ENCODE measurements at places on chromosomes 5 and 9.

DNA sequence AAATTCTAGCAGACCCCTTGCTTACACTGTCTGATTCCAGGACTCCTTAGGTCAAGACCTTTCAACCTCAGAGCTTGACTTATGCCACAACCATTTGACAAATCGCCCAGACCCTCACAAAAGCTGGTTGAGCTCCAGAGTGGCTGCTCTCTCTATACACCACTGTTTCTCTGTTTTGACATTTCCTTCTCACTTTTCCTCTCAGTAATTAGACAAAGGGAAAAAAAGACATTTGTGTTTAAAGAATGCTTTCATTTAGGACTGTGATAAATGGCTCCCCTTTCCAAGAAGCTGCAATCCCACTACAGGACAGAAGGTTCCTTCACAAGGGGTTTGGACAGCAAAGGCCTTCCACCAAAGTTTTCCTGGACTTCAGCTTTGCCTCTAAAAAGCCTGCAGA, 601.3 kb downstream of the NR2F1-AS1 start:
- no peak for DNase-seq

- DNase-seq: no peak
Observed at GRCh38 chr9:75930190-75930589, 39.7 kb downstream of the PCSK5 start.

GRCh38 chr9:92432350-92432749, 8.1 kb upstream of the OMD start:
- DNase-seq: no peak

DNA sequence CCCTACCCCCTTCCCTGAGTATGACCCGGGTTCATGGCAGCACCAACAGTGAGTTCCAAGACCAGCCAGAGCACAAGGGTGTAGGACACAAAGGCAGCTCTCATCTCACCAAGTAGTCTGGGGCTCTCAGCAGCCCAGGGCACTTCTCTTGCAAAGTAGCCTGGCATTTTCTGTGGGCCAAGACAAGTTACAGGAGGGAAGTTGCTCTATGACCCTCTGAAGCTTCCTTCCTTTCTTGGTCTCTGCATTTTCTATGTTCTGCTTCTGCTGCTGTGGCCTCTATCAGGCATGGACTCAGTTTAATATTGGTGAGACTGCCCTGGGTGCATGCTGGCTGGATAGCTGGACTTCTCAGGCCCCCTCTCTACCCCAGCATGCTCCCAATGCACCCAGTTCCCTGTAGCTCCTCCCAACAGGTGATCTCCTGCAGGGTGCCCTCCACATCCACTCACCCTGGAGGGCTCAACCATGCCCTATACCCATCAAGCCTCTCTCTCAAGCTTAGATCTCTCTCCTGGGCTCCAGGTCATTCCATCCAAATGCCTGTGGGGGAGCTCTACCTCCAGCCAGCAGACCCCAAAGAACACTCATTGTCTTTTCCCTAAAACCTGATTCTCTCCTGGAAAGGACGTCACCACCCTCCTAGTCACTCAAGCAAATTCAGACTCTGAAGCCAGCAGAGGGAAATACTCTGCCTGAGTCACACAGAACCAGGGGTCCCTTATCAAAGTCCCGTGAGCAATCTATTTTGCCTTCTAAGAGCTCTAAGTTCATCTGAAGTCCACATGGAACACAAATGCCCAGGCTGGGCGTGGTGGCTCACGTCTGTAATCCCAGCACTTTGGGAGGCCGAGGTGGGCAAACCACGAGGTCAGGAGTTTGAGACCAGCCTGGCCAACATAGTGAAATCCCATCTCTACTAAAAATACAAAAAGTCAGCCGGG, 13.8 kb downstream of the TBC1D2 start:
- DNase-seq: no peak

- DNase-seq: no peak
Observed at GRCh38 chr5:147509041-147509709, 693 bp downstream of the DPYSL3 start.

DNA sequence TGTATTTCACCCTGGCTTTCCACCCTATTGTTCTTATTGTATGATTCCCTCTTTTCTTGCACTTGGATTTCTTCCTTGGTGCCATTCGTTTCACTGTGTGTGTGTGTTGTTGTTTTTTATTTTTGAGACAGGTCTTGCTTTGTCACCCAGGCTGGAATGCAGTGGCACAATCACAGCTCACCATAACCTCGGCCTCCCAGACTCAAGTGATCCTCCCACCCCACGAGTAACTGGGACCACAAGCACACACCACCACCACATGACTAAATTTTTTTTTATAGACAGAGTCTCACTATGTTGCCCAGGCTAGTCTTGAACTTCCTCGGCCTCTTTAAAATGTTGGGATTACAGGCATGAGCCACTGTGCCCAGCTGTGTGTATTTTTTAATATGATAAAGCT, 72.0 kb downstream of the MLLT3 start:
- no peak for DNase-seq

GRCh38 chr5:112708103-112708622, 29.5 kb upstream of the APC start:
- no peak for DNase-seq

DNA sequence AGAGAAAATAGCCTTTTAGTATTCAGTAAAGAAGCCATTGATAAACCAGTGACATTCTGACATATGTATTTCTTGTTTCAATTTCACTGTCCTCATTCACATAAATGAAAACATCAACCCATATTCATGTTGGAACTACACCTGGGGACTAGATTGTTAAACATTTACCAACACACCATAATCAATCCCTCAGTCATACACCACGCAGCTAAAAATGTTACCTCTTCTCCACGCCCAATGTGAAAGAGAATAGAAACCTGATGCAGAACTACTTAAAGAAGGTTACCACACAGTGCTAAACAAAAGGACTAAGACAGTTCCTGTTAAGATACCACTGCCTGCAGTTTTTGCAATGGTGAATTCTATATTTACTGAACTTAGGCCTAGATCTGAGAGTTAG, 518.9 kb downstream of the PRELID2 start:
- no peak for DNase-seq

DNA sequence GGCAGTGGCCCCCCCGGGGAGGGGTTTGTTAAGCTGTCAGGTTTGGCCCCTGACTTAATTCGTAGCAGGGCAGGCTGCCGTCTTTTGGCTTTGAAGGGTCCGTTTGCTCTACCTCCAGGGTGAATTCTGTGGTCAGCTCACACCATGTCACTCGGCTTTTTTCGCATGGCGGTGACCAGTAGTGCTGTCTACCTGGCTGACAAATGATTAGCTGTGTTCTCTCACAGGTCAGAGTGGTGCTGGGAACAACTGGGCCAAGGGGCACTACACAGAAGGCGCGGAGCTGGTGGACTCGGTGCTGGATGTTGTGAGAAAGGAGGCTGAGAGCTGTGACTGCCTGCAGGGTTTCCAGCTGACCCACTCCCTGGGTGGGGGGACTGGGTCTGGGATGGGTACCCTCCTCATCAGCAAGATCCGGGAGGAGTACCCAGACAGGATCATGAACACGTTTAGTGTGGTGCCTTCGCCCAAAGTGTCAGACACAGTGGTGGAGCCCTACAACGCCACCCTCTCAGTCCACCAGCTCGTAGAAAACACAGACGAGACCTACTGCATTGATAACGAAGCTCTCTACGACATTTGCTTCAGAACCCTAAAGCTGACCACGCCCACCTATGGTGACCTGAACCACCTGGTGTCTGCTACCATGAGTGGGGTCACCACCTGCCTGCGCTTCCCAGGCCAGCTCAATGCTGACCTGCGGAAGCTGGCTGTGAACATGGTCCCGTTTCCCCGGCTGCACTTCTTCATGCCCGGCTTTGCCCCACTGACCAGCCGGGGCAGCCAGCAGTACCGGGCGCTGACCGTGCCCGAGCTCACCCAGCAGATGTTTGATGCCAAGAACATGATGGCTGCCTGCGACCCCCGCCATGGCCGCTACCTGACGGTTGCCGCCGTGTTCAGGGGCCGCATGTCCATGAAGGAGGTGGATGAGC, 1.4 kb downstream of the TUBB4B start:
- no peak for DNase-seq

- DNase-seq: no peak
Observed at GRCh38 chr9:133725886-133726285, 12.3 kb downstream of the SARDH start.

- DNase-seq: no peak
Observed at GRCh38 chr5:148788636-148789035, 37.8 kb upstream of the ADRB2 start.

- no peak for DNase-seq
Observed at GRCh38 chr9:83628540-83628939, 5.6 kb downstream of the IDNK start.

GRCh38 chr9:6960777-6961176, 203.0 kb downstream of the KDM4C start:
- DNase-seq: no peak

DNA sequence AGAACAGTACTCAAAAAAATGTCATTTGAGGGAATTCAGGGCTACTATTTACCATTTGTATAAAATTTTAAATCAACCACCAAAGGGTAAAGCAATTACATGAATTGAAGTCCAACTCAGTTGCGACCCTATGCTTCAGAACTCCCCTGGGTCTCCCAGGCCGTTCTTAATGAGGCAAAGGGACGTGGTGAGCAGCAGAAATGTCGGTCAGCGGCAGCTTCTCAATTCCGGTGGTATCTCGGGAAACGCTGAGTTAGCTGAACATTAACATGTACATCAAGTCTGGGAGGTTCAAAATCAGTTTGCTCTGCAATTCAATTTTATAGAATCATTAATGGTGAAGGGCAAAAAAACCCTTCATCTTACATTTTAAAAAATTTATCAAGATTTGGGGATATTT, 173.2 kb downstream of the DIRAS2 start:
- no peak for DNase-seq

GRCh38 chr5:168843277-168844015, 264.3 kb upstream of the PANK3 start:
- DNase-seq: no peak

DNA sequence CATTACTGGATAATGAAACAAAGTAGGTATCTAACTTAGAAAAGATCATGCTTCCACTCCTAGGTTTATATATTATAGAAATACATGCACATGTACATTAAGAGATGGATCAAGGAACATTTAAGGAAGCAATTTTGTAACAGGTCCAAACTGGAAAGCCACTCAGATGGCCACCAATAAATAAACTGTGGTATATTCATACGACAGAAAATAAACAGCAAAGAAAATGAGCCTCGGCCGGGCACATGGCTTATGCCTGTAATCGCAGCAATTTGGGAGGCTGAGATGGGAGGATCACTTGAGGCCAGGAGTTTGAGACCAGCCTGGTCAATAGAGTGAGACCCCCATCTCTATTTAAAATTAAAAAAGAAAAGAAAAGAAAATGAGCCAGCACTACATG, 25.6 kb downstream of the CEMIP2 start:
- no peak for DNase-seq

GRCh38 chr5:136506131-136506530, 140.8 kb upstream of the TRPC7 start:
- DNase-seq: no peak

DNA sequence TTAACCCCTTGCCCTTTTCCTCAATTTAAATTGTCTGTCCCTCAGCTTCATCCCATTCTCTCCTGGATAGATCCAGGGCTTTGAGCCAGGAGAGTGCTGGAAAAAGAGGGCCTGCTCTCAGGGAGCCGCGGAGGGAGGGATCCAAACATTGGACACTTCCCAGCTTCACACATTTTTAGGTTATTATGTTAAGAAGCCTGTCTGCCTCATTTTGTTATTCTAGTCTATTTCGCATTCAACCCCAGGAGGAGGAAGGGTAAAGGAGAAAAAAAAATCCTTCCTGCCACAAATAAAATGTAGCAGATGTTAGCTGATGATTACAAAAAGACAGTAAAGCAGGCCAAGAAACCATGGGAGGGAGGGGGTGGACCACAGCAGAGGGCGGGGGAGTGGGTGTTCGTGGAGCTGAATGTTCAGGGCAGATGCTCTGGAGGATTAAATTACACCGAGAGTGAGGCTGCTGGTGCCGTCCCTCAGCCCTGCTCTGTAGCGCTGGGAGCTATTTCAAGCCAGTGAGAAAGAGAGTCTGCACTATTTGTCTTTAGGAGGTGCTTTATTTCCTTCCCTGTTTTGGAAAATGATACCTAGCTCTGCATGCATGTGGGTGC, 60.6 kb upstream of the ZFR start:
- no peak for DNase-seq

GRCh38 chr5:171692107-171692506, 93.5 kb upstream of the SMIM23 start:
- no peak for DNase-seq

- no peak for DNase-seq
Observed at GRCh38 chr5:54024466-54024865, 285.9 kb downstream of the ARL15 start.

GRCh38 chr5:4189317-4189716, 593.7 kb downstream of the IRX1 start:
- DNase-seq: no peak

DNA sequence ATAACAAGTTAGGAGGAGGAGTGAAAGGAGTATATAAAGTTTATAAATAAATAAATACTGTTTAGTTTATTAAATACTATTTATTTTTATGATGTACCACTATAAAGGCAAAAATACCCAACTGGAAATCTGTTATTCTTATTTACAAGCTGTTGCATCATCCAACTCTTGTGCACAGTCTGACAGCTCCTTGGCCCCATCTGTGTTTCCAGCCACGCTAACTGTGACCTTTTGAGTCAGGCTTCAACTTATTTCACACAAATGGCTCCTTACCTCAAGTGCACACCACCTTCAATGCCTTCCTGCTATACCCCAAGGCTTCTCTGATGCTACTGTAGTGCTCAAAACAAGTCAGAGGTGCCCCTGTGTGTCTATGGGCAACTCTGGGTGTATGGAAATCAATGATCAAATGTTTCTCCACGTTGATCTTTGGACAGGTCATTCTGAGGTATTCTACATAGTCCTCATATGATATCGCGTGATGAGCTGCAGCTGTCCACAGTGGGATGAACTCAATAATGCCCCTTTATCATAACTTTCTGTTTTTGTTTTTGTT, 303.2 kb upstream of the GRAMD2B start:
- DNase-seq: no peak

GRCh38 chr5:31990081-31990650, 184.0 kb downstream of the GOLPH3 start:
- DNase-seq: no peak

DNA sequence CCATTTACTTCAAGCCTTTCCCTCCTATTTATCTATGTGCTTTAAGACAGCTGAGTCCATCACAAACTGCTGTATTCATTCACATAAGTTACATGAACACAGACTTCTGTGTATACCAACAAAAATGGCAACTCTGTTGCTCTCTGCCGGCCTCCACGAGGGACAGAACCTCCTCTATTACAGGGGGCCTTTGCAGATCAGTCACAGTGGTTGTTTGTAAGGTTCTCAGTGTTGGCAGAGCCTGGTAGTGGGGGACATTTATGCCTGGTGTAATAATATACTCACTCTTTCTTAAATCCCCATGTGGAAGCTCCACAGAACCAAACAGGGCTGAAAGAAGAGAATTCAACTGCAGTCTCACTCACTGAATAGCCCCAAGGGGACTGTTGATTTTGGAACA, 76.5 kb downstream of the SLC1A1 start:
- DNase-seq: no peak

DNA sequence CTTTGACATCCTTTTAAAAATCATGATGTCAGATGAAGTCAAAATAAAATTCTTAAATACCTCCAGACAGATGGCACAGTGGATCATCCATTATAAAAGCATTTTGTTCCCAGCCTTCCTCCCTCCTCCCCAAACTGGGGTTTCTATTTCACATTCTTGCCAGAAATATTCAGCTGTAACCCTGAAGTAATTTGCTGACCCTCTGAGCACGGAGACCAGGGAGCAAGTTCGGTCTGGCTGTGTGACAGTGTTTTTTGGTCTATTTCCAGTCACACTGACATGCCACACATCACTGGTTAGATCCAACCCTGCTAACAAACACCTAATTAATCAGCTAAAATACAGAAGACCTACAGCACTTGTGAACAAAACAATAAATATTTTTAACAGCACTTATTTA, 126.2 kb upstream of the DMRT1 start:
- no peak for DNase-seq

Data from activated CD4-positive, alpha-beta T cell treated with anti-CD3 and anti-CD28 coated beads for 4 hours (primary cell).